Colonic mucosa (tissue), 4 donors: ENCODE measurements at places on chromosomes 7 and 10. TPM values are rescaled to one million over a fixed set of nuclear protein-coding genes. Genes with fewer than 3 reads are reported as not detected.

DNA sequence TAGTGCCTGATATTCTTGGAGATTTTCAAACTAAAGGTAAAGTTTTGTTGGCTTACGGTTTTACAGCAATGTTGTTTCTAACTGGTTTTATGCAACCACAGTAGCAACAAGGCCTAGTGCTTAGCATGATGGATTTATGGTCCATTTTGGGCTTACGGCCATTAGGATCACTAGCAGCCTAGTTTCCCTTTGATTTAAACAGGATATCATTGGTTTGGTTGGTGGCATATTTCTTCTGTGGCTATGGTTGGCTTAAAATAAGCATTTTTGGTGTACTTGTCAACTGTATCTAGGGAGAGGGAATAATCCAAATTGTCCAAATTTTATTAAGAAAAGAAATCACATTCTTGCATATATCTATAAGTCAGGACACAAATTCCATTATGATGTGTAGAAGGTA lies 194.0 kb downstream of the HDAC9 start:
- H3K4me3 ChIP-seq = no peak overlapping the region
- no peaks in the 10 kb centered on the region for H3K27me3 ChIP-seq
- H3K36me3 ChIP-seq = no peaks in the 10 kb centered on the region
- DNase-seq = no peak
- no peaks in the 10 kb centered on the region for H3K4me1 ChIP-seq

DNA sequence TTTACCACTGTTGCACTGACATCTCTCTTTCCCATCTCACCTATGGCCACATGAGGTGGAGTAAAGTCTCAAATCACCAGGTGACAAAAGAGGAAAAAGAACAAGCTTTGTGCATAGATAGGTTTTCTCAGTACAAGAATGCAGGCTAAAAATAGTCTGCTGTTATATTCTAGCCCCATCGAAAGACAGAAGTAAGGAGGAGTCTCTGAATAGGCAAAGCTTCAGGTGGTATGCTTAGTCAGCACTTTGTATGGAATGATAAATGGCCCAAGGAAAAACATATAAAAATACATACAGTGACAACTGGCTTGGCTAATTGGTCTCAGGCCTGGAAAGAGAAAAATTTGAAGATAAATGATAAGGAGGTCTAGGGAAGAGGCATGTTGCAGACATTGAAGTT lies 39.6 kb upstream of the KCND2 start:
- H3K27ac ChIP-seq = no peak overlapping the region
- H3K4me1 ChIP-seq = no peaks in the 10 kb centered on the region
- H3K27me3 ChIP-seq = no peaks in the 10 kb centered on the region
- no peak overlapping the region for H3K4me3 ChIP-seq
- H3K36me3 ChIP-seq = no peaks in the 10 kb centered on the region

- DNase-seq = peak; percentile 22
- no peaks in the 10 kb centered on the region for H3K4me1 ChIP-seq
- no peaks in the 10 kb centered on the region for H3K27me3 ChIP-seq
- H3K36me3 ChIP-seq = no peaks in the 10 kb centered on the region
- no peak overlapping the region for H3K4me3 ChIP-seq
Measured at GRCh38 chr7:91636129-91636724, 244.3 kb downstream of the MTERF1 start.

- peak; percentile 26 for DNase-seq
- no peak overlapping the region for H3K27ac ChIP-seq
- H3K4me1 ChIP-seq = no peaks in the 10 kb centered on the region
Measured at GRCh38 chr7:27128034-27128433, 2.5 kb downstream of the HOXA4 start.

DNA sequence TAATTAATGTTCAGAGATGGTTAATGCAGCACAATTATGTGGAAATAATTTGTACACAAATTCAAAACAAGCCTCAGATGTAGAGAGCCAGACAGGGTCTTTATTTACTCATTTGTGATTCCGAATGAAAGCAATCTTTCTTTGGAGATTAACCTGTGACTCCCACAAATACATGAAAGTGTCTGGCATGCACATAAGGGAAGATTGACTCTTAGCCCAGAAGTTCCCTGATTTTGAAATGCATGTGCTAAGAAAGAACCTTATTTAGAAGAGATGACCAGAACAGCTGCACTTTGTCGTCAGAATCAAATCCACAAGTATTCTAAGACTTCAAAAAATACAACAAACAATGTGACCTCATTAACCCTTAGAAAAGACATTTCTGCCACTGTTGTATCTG lies 45.1 kb downstream of the RNLS start:
- DNase-seq = no peak
- no peaks in the 10 kb centered on the region for H3K36me3 ChIP-seq
- H3K27me3 ChIP-seq = no peaks in the 10 kb centered on the region
- H3K4me3 ChIP-seq = no peak overlapping the region

GRCh38 chr7:157528785-157529341 lies 192.1 kb downstream of the DNAJB6 start:
- no peak overlapping the region for H3K27ac ChIP-seq
- no peaks in the 10 kb centered on the region for H3K27me3 ChIP-seq
- DNase-seq = no peak
- no peaks in the 10 kb centered on the region for H3K36me3 ChIP-seq
- no peaks in the 10 kb centered on the region for H3K4me1 ChIP-seq
- H3K4me3 ChIP-seq = no peak overlapping the region

DNA sequence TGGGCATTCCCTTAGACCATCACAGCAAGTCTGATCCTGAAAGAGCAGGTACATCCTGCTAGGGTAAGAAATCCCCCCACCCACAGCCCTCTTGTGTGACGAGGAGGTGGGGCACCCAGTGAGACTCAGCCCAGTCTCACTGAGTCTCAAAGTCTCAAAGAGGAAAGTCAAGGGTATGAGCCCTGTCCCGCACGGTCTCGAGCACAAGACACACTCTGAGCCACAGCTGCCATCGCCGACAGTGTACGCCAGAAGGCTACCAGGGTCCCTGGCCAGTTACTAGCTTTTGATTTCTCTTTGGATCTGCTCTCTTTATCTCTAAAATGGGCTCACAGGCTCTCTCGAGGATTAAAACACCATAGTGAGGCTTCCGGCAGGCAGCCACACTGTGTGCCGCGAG lies 190.2 kb downstream of the TNS3 start:
- H3K27ac ChIP-seq = no peak overlapping the region
- H3K27me3 ChIP-seq = no peaks in the 10 kb centered on the region
- H3K4me3 ChIP-seq = no peak overlapping the region
- H3K36me3 ChIP-seq = peaks cover 5% of the 10 kb centered on the region
- H3K4me1 ChIP-seq = no peaks in the 10 kb centered on the region

GRCh38 chr10:71650397-71650796 lies 69.2 kb downstream of the C10orf105 start:
- no peaks in the 10 kb centered on the region for H3K36me3 ChIP-seq
- no peak overlapping the region for H3K4me3 ChIP-seq
- H3K27ac ChIP-seq = no peak overlapping the region
- H3K27me3 ChIP-seq = no peaks in the 10 kb centered on the region
- no peak for DNase-seq
- no peaks in the 10 kb centered on the region for H3K4me1 ChIP-seq

DNA sequence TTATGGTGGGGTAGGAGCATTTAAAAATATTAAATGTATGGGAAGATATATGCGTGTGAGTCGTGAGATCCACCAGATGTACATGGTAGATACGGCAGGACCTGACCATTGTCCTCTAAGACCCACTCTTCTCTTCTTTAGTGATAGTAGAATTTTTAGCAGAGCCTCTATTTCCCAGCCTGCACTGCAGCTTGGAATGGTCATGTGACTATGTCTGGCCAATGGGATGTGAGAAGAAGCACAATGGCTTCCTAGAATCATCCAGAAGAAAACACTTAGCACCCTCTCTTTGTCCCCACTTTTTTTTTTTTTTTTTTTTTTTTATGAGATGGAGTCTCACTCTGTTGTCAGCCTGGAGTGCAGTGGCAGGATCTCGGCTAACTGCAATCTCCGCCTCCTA lies 86.6 kb upstream of the CYTH3 start:
- no peak overlapping the region for H3K27ac ChIP-seq
- no peaks in the 10 kb centered on the region for H3K27me3 ChIP-seq
- no peak for DNase-seq
- no peak overlapping the region for H3K4me3 ChIP-seq
- no peaks in the 10 kb centered on the region for H3K4me1 ChIP-seq

The ETV1 gene
- 4.3 TPM for total RNA-seq

The TCAF2 gene
- total RNA-seq = 1.4 TPM

The ATXN7L1 gene
- total RNA-seq = 13.0 TPM

The PKD2L1 gene
- total RNA-seq = 0.50 TPM

The ZP3 gene
- 4.8 TPM for total RNA-seq

The TLX1 gene
- 0.21 TPM for total RNA-seq

The OPN1SW gene
- total RNA-seq = not detected

The TAS2R4 gene
- total RNA-seq = 0.62 TPM

The NEUROD6 gene
- total RNA-seq = not detected
